ENCODE measurements at places on chromosomes 7 and 10.

- no peak for DNase-seq
Measured at GRCh38 chr10:119131512-119132240, 27.8 kb downstream of the DENND10 start.

DNA sequence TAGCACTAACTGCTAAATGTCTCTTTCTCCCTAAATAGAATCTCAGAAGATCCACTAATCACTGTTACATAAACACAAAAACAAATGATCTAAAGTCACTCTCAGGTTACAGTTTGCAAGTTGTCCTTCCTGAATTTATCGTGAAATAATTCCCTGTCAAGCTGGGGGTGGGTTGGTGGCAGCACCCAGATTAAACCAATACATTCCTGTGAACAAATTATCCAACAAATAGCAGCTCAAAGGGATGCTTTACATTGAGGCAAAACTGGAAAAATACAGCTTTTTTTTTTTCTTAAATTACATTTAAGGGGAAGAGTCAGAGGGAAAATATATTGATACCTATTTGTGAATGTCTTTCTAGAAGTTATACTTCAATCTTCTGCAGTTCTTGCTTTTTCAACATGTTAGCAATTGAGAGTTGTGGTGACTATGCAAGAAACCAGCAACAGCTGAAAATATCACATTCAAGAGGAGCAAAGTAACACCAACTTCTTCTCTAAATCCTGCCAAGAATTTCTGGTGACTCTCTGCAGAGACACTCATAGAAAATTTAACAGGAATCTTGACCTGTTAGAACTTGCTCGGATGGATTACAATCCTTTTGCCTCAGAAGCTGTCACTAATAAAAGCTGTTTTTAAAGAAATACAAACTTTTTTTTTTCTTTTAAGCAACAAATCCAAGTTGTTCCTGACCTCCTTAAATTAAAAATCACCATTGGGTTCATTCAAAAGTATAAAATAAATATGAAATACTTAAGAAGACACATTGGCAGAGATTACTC, 18.9 kb downstream of the LMOD2 start:
- no peak for DNase-seq

GRCh38 chr7:80185571-80185970, 50.9 kb downstream of the GNAI1 start:
- DNase-seq = no peak

DNA sequence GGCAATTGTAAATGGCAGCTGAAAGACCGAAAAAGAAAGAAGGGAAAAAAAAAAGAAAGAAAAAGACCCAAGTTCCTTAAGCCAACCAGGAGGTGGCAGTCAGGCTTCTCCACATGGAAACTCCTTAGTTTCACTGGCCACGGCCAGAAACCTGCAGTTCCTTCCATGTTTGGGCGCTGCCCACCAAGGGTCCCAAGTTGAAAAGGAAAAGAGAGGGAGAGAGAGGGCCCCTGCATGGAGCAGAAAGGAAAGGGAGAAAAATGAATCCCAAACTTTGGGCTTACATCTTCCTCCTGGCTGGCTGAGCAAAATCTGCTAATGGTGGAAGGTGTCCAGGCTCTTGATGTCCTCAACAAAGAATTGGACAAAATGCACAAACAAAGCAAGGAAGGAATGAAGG, 31.8 kb upstream of the ABCA13 start:
- DNase-seq = no peak

GRCh38 chr7:156143683-156144082, 331.4 kb upstream of the SHH start:
- DNase-seq = no peak

- no peak for DNase-seq
Measured at GRCh38 chr10:80322158-80322557, 32.7 kb upstream of the MAT1A start.

GRCh38 chr10:119342335-119342734, 135.0 kb downstream of the GRK5 start:
- DNase-seq = no peak

Data from cortex of kidney (tissue), 1 donor.